Ascending aorta (tissue), 2 donors: ENCODE measurements at places on chromosomes 1 and 21. TPM values are rescaled to one million over a fixed set of nuclear protein-coding genes. Genes with fewer than 3 reads are reported as not detected.

DNA sequence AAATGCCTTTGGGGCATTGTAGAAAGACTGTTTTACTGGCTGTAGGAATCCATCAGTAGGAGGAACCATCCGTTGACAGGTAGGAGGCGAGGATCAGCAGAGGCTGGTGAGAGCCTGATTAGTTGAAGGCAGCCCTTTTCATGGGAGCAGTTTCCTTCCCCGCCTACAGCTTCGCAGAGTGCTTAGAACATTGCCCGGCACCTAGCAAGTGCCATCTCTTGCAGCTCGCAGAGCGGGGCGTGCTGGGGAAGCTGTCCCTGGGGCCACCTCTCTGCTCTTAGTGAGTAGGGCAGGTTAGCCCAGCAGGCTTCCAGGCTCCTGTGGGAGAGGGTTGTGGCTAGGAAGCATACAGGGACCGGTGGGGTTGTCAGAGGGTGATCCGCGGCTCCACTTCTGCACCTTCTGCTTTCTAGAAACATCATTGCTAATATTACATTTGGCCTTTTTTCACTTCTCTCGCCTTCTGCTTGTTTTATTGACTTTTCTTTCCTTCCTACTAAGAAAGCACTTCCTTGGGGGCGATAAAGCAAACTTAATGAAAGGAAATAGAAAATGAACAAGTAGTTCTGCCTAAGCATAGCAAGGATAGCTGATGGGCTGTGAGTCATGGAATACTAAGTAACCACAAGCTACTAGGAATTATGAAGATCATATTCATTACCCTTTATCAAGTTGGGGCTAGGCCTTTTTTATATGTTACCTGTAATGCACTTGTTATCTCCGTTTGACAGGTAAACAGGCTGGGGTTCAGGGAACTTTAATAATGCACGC, 176.7 kb downstream of the GALNT2 start:
- DNase-seq: no peak

DNA sequence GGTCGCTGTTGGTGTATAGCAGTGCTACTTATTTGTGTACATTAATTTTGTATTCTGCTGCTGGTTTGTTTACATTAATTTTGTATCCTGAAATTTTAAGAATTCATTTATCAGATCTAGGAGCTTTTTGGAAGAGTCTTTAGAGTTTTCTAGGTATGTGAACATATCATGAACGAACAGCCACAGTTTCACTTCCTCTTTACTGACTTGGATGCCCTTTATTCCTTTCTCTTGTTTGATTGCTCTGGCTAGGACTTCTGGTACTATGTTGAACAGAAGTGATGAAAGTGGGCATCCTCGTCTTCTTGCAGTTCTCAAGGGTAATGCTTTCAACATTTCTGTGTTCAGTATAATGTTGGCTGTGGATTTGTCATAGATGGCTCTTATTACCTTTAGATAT, 1757.9 kb downstream of the BRINP3 start:
- no peak for DNase-seq

GRCh38 chr1:92515796-92516201, 29.1 kb upstream of the GFI1 start:
- no peak for DNase-seq

- no peak for DNase-seq
These were observed 26.3 kb upstream of the SLC5A9 start for GRCh38 chr1:48196237-48196636.

Gene CFAP74
- not detected for total RNA-seq

GRCh38 chr1:75808921-75809320, 12.2 kb downstream of the MSH4 start:
- DNase-seq: no peak

- peak; percentile 45 for DNase-seq
These were observed at the start of gene UBQLN4 for GRCh38 chr1:156053768-156054499. TSS of gene UBQLN4 (minus strand) at chr1:156053798. CDS start at chr1:156053701, 97 bp downstream.

- no peak for DNase-seq
These were observed 1237.4 kb upstream of the TMPRSS15 start for GRCh38 chr21:19640964-19641363.

GRCh38 chr1:24418898-24419628, 3.5 kb downstream of the NIPAL3 start:
- no peak for DNase-seq

GRCh38 chr1:178901482-178902125, 30.7 kb upstream of the ANGPTL1 start:
- no peak for DNase-seq

DNA sequence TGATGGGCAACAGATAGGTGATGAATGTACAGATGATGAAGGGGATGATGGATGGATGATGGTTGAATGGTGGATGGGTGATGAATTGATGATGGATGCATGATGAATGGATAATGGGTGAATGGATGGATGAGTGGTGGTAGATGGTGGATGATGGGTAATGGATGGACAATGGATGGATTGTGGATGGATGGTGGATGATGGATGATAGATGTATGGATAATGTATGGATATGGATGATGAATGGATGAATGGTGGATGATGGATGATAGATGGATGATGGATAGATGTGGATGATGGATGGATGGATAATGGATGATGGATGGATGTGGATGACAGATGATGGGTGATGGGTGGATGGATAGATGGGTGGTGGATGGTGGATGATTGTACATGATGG, 35.7 kb downstream of the WNT3A start:
- DNase-seq: no peak

Gene PHC2
- 222 TPM for total RNA-seq

Gene ATAD3C
- not detected for total RNA-seq

Gene SNIP1
- total RNA-seq: 14.4 TPM

- no peak for DNase-seq
These were observed 36.1 kb upstream of the B3GALT5 start for GRCh38 chr21:39576518-39577128.

DNA sequence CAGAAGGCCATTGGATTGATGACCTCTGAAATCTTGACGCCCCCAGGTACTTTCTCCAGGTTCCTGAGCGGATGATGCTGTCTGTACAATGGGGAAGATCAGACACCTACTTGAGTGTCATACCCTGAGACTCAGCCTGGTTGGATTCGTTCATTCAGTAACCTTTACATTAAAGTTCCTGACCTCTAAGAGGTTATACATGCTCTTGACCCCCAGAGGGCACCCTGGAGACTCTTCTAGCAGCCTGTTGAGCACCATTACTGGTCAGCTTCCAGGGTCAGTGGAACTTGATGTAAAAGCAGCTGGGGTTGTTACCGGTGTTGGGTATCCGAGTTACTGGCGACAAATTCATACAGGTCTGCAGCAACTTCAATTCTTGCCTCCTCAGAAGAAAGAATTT, 114.3 kb upstream of the ZNF678 start:
- no peak for DNase-seq

Gene ARHGEF16
- total RNA-seq: not detected

Gene RGSL1
- not detected for total RNA-seq

GRCh38 chr1:201014816-201015200, 8.7 kb downstream of the KIF21B start:
- DNase-seq: no peak

GRCh38 chr1:185646202-185646683, 87.9 kb upstream of the HMCN1 start:
- DNase-seq: no peak

Gene ERICH3
- not detected for total RNA-seq

GRCh38 chr1:57033222-57034001, 67.6 kb upstream of the C8B start:
- DNase-seq: no peak

GRCh38 chr1:203860396-203861025, 888 bp upstream of the SNRPE start:
- peak; percentile 69 for DNase-seq

DNA sequence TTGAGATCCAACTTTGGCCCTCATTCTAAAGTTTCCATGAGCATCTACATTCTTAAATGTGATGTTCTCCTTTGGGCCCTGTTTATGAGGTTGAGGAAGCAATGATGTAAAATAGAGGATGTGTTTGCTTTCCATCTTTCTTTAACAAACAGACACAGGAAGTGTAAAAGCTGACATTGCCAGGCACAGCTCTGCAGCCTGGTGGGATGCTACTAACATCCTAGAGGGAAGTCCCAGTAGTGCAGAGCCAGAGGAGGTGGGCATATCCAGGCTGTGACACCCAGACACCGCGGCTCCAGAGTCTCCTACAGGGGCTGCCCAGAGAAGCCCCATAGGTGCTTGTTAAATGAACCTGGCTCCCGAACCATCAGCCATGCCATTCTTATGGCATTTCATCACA, 16.2 kb downstream of the OLFML2B start:
- no peak for DNase-seq

Gene GSTM5
- 23.3 TPM for total RNA-seq

- no peak for DNase-seq
These were observed 25.6 kb downstream of the RUNX1 start for GRCh38 chr21:35023396-35024070.

GRCh38 chr21:33968995-33969348, 53.4 kb upstream of the ATP5PO start:
- DNase-seq: peak; percentile 65

DNA sequence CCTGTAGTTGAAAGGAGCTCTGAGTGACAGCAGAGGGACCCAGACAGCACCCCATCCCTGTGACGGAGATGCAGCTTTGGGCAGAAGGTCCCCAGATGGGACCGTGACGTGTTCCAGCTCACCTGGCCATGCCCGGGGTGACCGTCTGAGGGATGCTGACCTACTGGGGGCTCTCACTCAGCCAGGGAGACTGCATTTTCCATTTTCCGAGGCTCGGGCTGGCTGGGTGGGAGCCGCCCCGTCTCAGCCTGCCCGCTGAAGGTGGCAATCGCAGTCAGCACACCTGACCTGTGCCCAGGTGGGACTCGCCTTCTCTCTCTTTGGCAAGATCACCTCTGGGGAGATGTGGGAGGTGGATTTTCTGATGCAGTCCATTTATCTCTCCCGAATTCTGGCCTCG, 127.2 kb downstream of the AJAP1 start:
- DNase-seq: no peak

Gene B3GALT2
- not detected for total RNA-seq

GRCh38 chr1:62481681-62482080, 44.8 kb downstream of the USP1 start:
- DNase-seq: no peak

GRCh38 chr1:220093361-220094015, 444 bp upstream of the IARS2 start:
- DNase-seq: no peak

Gene LY9
- total RNA-seq: 0.11 TPM

DNA sequence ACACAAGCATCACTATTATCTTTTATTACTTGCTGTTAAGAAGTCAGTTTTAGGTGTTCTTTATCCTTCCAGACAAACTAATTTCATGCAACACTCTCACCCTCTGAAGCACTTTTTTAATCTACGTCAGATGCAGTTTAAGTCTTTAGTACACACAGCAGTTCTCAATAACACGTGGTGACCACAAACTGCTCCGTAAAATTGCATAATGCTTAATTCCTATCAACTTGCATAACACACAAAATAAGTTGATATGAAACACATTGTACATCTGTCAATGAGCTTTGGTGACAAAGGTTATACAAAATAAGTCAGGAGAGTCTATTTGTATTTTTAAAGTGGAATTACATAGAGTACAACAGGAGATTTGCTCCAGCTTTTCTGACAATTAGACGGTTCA, 140.9 kb upstream of the ETS2 start:
- DNase-seq: no peak

Gene KCNJ10
- total RNA-seq: not detected

- DNase-seq: no peak
These were observed 30.2 kb upstream of the MGST3 start for GRCh38 chr1:165600793-165601192.

Gene SYF2
- total RNA-seq: 14.3 TPM

DNA sequence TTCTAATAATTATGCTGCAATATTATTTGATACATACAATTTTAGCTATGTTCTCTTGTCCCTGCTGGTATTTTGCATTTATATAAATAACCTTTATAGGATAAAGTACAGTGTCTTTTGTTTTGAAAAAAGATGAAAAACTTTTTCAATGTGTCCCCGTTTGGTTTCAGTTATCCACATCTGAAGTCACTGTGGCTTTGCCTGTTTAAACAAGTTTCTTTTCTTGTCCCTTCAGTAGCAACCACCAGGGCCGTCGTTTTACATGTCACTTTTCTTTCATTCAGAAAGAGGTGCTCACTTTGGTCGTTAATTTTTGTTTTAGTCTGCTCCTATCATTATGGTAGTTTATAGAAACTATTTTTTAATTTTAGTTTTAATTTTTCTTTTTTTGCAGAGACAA, 41.4 kb downstream of the RABGAP1L start:
- no peak for DNase-seq

DNA sequence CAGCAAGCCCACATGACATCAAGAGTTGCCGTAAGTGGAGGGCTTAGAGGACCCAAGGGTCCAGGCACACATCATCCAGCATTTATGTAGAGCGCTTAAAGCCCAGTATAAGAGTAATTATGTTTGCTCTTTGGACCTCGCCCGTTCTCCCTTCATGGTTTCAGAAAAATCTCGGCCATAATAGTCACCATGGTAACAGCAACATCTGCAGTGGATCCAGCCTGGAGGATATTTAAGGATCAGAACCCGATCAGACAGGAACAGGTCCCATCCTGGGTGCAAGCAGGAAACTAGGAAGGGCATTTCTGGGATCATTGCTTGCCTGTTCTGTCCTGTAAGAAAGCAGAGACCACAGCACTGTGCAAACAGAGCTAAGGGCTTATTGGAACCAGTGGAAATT, 89.9 kb upstream of the KAZN start:
- no peak for DNase-seq

DNA sequence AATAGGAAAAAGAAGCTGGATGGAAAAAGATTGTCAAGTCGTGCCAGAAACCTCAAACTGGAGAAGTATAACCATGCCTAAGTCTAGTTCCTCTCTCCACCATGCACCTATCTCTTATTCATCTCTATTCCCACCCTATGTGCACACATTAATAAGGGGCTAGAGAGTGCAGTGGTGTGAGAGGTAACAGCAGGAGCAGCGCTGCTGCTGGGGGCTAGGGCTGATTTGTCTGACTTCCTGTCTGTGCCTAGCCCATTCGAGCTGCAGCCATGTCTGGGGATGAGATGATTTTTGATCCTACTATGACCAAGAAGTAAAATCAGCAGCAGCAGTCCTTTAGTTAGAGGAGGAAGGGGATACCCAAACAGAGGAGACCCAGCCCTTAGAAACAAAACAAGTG, 43.0 kb downstream of the TRIM33 start:
- no peak for DNase-seq

- DNase-seq: no peak
These were observed 182.6 kb upstream of the KCNK2 start for GRCh38 chr1:214899908-214900460.

DNA sequence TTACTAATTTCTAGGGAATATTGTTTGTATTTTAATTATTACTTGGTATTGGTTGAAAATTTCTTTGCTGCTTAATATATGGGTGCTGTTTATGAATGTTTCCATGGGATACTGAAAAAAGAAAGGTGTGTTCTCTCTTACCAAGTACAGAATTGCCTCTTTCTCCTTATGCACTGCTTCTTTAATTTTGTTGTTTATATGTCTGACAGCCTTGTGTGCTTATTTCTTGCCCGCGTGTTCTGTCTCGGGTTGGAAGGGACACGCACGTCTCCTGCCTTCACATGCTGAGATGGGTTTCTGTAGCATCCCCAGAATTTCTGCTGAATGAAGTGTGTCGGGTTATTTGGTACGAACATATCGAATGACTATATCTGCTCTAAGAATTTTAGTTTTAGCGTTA, 51.1 kb downstream of the AGPAT3 start:
- DNase-seq: no peak

Gene CLCA4
- total RNA-seq: not detected

- DNase-seq: no peak
These were observed 215.5 kb upstream of the USP25 start for GRCh38 chr21:15514073-15514946.
